Activated CD4-positive, alpha-beta T cell treated with anti-CD3 and anti-CD28 coated beads, Interleukin-2, Interleukin-4, amounts not matched to agents 100 ng/mL and 50 ng/mL, durations not matched to agents 16 hours and 8 hours (primary cell): ENCODE measurements at places on chromosomes 7 and 10.

GRCh38 chr7:12649348-12649747 lies 38.1 kb upstream of the ARL4A start:
- no peak for DNase-seq

DNA sequence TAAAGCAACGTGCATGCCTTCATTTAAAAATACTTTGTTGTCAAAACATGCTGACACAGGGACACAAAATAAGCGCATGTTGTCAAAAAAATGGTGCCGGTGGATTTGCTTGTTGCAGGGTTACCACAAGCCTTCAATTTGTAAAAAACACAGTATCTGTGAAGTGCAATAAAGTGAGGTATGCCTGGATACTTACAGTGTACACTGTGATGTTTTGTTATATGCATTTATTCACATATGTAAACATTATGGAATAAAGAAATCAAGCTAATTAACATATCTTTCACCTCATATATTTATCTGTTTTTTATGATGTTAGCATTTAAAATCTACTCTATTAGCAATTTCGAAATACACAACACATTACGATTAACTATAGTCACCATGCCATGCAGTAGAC lies 202.6 kb upstream of the FZD8 start:
- DNase-seq, result no peak

DNA sequence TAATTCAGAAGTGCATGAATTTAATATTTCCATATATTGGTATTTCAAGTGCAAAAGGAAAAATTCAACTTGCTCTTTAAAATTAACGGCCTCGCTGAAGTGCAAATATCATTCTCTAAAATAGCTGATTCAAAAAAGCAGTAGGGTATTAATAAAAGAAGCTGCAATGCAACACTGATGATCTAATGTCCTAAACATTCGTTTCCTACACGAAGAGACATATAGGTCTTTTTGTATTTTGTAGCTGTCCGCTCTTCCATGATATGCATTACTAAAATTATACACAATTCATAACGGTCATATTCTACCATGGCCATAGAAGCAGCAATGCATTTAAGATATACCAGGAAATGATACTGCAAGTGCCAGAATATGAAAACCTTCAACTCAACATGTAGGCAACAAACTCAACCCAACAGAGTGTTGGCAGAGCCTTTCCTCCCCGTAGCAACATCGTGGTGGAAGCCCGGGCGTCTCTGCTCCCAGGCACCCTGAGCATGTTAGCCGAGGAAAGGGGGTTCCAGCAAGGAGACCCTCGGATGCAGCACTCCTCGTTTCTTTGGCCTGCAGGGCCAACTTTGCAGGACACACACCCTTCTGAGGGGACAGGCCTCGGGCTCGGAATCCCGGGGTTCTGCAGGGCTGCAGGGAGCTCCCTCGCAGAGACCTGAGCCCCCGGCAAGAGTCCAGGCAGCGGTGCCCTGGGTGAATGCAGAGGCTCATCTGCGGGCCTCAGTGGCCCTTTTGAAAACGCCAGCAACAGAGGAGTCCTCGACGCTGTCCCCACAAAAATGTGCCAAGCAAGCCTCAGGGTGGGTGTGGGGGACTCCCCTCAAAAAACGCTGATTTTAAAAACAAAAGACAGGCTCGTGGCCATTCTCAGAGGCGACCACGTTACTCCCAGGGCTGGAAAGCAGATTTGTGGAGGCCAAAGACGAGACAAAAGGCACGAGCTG lies 1.6 kb downstream of the FAM171A1 start:
- no peak for DNase-seq

DNA sequence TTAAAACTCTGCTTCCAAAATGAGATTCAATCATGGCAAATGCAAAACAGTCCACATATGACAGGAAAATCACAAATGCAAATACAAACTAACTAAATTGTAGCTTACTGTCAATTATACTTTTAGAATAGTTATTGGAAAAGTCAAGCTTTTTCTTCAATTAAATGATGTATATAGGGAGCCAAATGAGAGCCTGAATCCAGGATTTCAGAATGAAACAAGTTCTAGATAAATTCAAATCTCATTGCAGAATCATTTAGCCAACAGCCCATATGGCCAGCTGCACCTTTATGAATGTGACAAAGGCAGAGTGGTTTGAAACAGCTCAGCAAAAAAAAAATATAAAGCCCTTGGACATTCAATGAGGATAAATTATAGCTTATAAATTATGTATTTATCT lies 82.2 kb upstream of the SCIN start:
- DNase-seq, result no peak

- DNase-seq, result no peak
These were observed 149.6 kb upstream of the SEMA3E start for GRCh38 chr7:83798489-83798888.

DNA sequence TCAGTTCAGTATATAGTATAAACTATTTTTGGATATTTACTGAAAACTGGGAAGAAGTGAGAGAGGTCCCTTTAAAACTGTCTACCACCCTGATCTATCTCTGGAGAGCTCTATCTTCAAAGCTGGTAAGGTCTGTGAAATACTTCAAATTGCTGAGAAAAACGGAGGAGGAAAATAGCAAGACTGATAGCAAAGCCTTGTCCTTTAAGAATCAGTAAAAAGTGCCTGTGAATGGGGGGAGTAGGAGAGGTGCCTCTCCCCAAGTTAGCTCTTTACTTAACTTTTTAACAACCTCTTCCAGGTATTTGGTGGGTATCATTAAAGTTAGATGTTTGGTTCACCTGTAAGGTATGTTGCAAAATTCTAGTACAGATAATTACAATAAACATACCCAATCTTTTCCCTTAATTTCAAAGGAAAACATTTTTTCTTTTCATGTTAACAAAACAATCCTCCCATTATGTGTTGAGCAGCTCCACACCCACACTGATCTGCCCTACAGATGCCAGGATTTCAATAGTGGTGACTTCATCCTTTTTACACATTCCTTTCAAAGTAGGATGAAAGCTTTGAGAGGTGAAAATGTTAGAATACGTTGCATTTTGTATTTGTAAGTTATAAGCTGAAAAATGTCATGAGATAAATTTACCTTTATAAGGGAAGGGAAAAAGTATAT lies 149.2 kb downstream of the CRPPA start:
- DNase-seq, result no peak

DNA sequence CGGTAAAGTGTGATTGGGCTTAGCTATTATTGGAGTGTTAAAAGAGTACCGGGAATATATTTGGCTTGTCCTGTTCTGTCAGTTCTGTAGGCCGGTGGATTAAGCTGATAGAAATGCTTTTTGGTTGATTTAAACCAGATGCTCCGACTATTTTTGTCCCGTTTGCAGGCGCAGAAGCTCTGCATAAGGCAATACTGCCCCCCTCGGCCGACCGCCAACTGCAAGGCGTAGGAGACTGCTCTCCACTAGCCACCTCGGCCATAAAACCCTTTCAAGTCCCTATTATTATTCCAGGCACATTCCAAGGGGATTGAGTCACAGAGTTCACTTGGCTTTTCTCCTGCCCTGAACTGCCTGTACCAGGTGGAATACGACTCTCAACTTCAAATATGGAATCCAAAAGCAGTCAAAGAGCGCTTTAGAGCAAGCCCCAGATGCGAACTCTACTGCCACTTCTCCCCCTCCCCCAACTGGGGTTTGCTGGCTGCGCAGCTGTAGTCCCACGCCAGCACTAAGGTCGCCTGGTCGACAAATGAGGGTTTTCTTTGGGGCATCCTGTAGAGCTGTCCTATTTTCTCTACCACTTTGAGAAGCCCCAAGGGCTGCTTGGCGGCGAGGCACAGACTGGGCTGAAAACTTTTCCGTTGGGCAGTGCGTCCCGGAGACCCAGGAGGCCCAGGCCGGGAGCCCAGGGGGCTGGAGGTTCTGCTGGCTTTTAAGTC lies 108.3 kb downstream of the REEP3 start:
- DNase-seq, result peak; percentile 83

DNA sequence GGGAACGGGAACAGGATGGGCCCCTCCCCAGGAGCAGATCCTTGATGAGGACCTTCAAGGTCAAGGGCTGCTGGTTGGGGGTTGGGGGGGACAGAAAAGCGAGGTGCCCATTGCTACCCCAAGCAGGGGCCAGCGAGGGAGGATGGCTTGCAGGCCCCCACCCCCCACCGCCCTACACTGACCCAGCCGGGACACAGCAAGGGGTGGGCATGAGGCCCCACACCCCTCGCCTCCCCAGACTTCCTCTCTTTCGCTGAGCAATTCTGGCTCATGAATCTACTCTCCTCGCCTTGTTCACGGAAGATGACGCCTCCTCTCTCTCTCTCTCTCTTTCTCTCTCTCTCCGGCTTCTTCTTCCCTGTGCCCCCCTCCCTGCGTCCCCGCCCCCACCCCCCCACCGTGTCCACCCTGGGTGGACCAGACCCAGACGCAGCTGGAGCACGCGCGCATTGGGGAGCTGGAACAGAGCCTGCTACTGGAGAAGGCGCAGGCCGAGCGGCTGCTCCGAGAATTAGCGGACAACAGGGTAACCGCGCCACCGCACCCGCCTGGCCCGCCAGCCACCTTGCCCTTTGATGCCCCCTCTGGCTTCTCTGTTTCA lies 81.1 kb upstream of the GTF2IRD1 start:
- no peak for DNase-seq

DNA sequence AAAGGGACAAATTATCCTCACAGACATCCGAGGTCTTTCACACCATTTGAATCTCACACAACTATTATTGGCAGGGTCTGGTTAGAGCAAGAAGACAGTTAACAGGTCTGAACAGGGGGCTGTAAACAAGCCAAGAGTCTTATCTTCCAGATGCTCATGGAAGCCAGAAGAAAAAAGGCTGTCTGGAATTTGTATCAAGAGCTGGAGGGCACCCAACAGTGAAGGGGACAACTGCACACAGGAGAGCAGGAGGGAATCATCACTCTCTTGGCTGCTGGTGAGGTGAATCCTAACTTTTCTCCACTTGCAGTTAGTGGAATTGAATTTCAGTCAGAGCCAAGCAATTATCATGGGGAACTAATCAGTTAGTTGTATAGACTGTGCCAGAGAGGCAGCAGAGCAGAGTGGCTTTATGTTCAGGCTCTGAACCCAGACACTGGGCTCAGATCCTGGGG lies 880.2 kb upstream of the AUTS2 start:
- no peak for DNase-seq

GRCh38 chr10:34766811-34767494 lies 48.1 kb downstream of the PARD3 start:
- DNase-seq, result no peak

- DNase-seq, result peak; percentile 13
These were observed 405 bp upstream of the ENTPD1 start for GRCh38 chr10:95755511-95756004.

DNA sequence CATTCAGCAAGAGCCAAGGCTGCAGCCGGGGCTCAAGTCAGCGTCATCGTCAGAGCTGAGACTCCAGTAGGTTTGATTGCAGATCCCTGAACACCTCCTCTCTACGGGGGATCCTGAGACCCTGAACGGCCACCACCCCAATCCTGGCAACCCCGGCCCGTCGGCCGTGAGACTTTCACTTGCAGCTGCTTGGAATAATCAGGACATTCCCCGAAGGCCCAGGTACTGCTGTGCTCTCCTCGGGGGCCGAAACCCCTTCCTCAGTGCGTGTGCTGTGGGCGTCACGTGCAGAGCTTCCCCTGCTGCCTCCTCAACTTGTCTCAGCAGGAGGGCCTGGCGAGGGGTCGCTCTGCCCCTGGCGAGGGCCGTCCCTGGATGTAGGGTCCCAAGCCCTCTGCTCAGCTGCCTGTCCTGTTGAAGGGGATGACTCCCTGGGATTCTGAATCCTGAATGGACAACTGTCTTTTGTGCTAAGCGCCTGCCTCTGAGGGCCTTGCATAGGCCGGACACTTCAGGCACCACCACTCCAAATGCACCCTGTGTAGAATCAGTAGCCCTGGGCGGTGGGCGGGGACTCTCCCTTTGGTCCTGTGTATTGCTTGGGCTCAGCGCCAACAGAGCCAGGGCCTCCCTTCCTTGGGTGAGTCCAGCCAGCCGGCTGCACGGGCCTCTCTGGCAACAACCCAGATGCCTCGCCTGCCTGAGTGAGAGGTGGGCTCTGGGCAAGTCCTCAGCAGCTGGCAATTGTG lies 63.8 kb upstream of the EBF3 start:
- DNase-seq, result no peak

DNA sequence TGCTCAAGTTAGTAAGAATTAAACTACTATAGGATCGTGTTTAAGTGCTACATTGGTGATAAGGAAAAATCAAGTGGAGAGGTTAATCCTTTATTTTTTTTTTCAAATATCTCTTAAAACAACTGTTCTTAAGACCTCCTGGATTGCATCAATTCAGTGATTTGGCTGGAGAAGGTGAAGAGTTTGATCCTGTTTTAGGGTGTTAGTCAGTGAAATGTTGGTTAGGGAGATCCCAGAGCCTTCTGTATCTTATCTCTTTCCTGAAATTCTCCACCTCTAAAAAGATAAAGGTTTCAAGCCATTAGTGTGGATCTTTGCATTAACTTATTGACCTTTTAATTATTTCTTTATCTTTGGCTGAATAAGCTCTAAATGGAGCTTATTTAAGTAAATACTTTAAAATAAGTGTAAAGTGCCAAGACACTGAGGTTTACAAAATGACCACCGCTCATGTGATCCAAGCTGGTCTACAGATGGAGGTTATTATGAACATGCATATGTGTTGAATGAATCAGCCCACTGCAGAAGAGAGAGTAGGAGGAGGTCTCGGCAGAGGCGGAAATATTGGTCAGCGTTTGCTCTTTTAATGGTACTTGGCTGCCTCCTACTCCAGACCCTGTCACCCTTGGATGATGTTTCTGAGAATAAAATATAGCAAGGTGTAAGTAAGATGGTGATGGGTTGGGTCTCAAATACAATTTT lies 51.8 kb upstream of the BMPER start:
- DNase-seq, result no peak

- no peak for DNase-seq
These were observed 26.9 kb downstream of the BMPER start for GRCh38 chr7:33932221-33932620.

- DNase-seq, result no peak
These were observed 89.9 kb downstream of the HBP1 start for GRCh38 chr7:107258737-107259136.

DNA sequence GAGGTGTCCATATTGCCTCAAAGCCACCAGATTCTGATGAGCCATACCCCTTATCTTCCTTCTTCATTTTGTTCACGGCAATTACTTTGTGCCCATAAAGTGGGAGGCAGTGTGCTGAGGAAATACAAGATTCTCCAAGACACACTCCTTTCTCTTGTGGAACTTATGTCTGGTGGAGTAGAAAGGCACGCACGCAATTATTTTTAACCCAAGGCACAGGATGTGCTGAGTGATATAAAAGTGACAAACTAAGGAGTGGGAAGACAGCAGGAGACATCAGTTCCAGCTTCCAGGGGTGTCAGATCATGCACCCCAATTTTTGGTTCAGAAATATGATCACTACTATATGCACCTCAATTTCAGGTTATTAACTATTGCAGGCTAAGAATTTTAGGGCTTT lies 94.7 kb upstream of the PDCD4 start:
- DNase-seq, result no peak

- DNase-seq, result no peak
These were observed 283.7 kb upstream of the HGF start for GRCh38 chr7:82053453-82054032.

DNA sequence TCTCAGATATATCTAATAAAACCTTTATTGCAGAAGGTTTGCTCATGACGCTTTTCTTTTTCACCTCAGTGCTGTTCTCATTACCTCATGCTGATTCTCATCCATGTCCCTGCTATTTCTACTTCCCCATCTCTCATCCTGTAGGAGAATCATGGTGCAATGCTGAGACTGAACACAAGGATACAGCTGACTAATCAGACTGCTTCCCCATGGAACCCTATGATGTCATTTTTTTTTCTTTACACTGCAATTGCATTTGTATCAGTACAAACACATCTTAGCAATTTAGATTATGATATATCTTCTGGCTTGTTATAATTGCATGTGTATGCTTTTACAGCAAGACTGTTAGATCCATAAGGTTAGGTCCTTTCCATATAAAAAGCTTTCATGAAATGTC lies 93.7 kb downstream of the SEMA3A start:
- no peak for DNase-seq
